ENCODE measurements at places on chromosomes 7 and 10.

- DNase-seq: no peak
Observed at GRCh38 chr10:76937181-76937600, 700.4 kb downstream of the KCNMA1 start.

DNA sequence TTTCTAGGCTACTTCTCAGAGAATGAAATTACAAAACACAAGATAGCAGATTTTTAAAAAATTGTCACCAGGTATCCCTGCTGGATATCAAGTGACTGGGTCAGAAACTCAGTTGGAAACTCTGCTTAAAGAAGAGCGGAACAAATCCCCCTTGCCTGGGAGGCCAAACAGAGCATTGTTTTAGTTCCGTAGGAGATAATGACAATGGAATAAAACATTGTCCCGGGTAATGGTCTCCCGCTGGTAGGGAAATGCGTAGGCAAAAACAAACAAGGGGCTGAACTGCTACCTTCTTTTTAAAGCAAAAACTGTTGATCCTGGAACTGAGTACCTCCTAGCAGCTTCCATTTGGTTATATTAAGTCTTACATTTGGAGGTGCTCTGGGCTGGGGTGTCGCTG, 21.3 kb upstream of the VAX1 start:
- DNase-seq: no peak

GRCh38 chr10:104337985-104338735, at the start of gene ITPRIP:
Gene ITPRIP, minus strand, starts transcription at chr10:104338465. Its CDS starts 22,414 bp downstream, at chr10:104316051.
- peak; percentile 18 for DNase-seq

DNA sequence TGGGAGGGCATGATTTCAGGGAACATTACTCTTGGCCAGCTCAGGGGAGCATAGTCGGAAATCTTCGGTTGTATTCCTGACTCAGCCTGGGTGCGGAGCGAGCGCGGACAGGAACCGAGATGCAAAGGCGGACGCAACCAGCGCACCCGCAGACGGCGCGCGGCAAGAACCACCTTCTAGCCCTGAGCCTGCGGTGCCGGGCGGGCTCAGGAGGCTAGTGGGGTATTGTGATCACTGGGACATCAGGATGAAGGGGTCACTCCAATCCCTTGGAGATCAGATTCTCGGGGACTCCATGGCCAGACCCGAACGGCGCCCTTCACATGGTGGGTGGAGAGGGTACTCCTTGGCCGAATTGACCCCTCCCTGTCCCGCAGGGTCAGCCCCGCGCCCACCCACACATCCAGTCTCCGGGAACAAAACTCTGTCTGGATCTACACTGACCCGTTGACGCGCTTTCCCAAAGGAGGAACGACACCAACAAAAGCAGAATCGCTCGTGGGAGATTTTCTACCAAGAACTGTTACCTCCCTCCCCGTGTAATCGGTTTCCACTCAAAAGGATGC, 730.5 kb downstream of the ZWINT start:
- DNase-seq: no peak

- DNase-seq: no peak
Observed at GRCh38 chr7:73682745-73683055, 553 bp downstream of the DNAJC30 start.

DNA sequence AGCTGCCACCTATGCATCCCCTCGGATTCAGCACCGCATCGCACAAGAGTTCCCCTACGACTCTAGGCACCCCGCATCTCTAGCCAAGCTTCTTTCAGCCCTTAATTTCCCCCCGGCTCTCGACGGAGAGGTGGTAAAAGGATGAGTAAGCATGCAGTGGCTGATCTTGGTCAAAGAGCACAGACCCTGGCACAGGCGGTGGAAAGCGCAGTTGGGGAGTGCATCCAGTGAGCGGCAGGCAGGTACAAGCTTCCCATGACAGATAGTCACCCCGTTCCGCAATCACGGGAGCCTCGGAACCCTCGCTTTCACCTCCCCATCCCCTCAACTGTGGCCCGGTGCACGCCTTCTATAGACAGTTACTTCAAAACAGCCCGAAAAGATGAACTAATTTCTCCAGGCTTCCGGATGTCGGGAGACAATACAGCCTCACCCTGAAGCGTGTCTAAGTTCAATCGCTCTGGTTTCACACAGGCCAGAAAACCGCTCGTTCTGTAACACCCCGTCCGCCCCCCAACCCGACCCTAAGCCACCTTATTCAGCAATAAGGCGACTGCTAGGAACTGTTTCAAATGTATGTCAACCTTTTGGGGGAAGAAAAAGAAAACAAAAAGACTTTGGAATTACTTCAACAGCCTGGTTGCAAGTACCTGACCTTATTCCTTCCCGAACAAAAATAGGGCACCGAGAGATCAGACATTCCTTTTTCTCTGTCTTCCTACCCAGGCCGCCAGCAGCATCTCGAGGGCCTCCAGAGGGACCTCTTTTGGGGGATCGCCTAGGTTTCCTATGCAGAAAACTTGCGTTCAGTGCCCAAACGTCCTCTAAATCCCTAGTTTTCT, 1.4 kb downstream of the RHEB start:
- DNase-seq: no peak

DNA sequence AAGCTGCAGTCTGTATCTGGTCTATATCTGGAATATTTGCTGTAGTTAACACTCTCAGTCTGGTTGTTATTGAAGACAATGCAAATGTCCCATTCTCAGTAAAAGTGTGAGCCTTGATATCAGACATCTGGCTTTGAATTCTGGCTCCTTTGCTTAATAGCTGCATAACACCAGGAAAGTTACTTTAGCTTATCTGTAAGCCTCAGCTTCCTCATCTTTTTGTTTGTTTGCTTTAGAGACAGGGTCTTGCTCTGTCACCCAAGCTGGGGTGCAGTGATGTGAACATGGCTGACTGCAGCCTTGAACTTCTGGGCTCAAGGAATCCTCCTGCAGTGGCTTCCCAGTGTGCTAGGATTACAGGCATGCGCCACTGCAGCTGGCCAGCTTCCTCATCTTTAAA, 41.3 kb downstream of the CNNM2 start:
- no peak for DNase-seq

- DNase-seq: peak; percentile 75
Observed at GRCh38 chr7:30164567-30164966, 29.8 kb downstream of the MTURN start.

GRCh38 chr7:75596727-75597614, 104.9 kb downstream of the SPDYE5 start:
- DNase-seq: no peak

DNA sequence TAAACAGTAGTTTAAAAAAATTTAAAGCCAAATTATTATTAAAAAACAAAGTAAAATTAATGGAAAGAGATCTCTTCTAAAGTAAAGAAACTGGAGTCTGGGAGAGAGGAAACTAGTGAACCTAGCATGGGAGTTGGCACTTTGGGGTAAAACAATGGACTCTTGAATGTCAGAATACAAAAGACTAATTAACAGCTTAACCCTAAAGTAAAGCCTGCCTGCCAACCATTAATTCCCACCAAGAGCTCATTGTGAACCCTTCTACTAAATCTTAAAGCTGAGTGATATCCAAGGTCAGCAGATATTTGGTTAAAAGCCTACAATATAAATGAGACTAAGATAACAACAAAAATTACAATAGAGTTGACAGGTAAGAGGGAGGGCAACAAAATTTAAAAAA, 36.5 kb downstream of the KMT2C start:
- no peak for DNase-seq

- no peak for DNase-seq
Observed at GRCh38 chr7:33190688-33191304, 61.4 kb downstream of the BBS9 start.

- DNase-seq: no peak
Observed at GRCh38 chr10:46264336-46264735, 22.5 kb upstream of the ANTXRL start.

DNA sequence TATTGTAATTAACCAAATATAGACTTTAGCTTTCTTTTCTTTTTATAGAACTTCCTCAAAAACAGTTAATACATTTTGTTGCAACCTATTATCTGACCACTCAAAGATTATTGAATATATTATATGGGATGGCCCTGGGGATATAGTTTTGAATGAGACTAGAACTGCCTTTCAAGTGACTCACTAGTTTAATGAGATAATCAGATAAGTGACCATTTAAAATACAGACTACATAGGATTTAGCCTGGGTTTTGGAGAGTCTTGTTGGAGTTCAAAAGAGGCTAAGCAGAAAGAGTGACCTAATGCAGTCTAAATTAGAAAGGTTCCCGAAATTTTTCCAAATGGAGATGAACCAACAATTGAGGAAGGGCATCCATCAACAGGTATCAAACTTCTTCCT, 305.2 kb upstream of the ETV1 start:
- DNase-seq: no peak

DNA sequence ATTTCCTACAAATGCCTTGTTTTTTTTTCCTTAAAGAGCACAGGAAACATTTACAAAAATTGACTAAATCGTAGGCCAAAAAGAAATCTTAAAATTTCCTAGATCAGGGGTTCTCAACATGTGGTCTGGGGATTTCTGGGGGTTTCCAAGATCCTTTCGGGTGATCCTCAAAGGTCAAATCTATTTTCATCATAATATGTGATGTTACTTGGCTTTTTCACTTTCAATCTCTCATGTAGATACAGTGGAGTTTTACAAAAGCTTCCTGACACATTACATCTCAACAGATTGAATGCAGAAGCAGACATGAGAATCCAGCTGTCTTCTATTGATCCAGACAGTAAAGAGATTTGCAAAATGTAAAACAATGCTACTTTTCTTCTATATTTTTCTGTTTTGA, 497.3 kb downstream of the INHBA start:
- DNase-seq: no peak

DNA sequence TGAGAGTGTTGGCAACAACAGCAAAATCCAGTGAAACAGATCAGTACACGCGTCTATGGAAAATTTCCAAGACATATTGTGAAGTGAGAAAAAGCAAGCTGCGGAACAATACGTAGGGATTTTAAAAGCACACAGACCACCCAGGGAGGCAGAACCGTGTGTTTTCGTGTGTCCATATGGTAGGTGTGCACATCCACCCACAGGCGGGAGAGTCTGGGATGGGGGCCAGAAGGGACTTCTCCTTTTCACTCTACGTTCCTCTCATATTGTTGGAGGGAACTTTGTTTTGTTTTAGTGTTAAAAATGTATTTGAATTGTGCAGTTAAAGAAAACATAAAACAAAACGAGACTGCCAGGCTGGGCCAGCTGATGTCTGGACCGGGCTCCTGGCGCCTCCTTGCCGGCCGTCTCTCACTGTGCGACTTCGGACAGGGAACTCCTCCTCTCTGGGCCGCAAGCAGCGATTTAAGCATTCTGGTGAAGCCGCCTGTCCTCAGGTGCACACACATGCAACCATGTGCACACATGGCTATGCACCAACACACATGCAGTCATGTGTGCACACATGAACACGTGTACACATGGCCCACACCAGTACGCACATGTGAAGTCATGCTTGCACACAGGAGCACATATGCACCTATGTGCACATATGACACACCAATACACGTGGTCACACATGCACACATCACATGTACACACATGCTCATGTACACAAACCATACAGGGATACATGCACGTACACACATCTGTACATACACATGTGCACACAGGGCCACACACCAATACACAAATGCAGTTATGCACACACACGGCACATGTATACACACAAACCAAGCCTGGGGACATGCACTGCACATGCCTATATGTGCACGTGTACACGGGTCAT, 141.1 kb downstream of the ELFN1 start:
- no peak for DNase-seq

DNA sequence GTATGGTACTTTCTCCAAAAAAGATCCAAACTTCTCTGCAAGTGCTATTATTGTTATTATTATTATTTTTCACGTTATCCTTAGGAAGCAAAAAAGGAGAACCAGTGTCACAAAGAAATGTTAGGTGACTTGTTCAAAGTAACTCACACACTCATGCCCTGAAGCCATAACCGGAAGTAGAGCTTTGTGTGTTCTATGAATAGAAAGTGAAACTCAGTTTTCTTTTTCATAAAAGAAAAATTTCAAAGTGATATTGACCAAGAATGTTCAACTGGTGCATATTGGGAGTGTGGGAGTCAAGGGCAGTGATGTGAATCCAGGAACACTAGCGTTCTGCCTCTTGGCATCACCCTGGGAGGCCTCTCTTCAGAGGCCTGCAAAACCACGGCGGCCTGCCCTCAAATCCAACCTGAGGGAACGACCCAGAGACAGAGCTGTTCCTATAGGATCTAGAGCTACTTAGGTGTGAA, 106.1 kb downstream of the PRKCQ start:
- no peak for DNase-seq

DNA sequence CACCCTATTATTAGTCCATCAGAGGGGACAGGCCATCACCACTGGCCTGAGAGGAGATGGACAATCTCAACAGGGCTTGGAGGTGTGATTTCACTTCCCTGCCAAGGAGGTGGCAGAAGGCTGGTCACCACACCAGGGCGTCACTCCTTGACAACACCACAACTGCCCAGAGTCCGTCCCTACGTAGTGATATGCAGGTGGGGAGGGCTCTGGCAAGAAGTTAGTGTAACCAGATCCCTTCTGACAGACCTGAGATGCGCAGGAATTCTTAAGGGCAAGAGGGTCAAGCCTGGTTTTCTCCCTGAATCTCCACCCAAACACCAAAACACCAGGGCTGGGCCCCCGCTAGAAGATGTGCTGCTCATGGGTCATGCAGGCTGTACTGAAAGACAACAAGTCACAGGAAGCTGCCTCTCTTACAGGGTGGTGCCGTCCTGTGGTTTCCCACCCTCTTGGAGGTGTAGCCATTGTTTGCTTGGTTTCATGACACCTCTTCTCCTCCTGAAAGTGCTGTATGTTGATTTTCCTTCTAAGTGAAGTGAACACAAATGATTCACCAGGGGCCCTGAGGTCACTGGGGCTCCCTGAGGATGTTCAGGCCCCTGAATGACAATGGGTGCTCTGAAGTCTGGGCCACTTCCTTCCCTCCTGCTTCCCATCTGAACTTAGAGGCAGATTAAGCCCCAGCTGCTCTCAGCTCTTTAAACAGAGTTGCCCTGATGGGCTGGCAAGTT, 27.1 kb downstream of the ATXN7L1 start:
- no peak for DNase-seq

DNA sequence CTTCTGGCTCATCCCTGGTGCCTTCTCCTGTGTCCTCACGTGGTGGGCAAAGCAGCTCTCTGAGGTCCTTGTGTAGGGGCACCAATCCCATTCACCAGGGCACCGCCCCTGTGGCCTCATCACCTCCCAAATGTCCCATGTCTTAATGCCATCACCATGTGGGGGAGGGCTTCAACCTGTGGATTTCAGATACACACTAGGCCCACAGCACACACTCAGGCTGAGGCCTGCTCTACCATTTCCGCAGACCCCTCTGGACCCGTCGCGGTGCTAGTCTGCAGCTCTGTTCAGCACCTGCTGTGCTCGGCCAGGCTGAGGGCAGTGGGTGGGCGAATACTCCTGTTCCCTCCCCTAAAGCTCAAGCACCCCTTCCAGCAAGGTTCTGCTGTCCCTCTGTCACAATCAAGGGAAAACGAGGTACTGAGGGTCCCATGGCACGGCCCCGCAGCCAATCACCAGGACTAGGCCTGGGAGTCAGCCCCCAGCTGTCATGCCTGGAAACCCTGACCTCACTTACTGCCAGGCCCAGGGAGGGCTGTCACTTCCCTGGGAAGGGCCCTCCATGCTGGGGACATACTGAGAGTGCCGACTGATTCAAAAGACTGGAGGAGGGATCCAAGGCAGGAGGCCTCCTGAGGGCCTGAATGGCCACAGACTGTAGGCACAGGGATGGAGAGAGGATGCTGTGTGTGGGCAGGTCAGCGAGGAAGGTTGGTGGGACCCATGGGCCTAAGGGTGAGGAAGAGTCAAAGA, 123.8 kb upstream of the RET start:
- DNase-seq: no peak

Data from NCI-H1105 treated with DMSO at 0.1 percent for 48 hours (cell line).